Stimulated activated CD4-positive, alpha-beta T cell treated with anti-CD3 and anti-CD28 coated beads, Interleukin-4, amount 100 ng/mL, for 1 hour (primary cell): ENCODE measurements at places on chromosomes 4 and X.
A peak's percentile ranks its signal among the peaks of the same experiment; 100 is the strongest.

DNA sequence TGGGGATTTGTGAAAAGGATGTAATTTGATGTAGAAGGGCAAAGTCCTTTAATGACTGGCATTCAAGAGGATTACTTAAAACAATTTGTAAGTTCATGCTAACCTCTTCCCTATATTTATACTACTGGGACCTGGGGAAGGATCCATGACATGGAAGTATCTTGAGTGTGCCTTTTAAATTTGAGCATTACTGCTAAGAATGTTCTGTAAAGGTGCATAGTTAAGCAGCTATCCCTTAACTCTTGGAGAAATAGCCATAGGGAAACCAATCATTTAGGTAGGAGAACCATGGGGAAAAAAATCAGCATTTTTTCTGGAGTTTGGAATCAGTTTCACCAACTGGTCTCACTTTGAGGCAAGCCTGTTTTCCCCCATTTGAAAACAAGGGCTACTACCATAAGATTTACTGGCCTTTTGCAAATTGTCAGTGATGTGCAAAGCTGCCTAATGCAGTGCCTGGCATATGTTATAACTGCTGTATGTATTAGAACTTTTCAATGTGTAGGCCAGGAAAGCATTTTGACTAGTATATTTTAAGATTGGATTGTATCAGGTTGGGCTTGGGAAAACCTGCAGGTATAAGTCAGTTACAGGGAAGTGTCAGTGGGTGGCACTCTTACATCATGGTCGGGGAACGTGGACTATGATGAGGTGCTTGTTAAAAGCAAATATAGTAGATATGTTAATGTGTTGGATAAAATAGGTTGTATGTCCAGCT lies 72.1 kb downstream of the PRSS12 start:
- DNase-seq = peak; percentile 25

- DNase-seq = no peak
These were observed 185.5 kb downstream of the CEP135 start for GRCh38 chr4:56134266-56134665.

GRCh38 chr4:174133551-174133950 lies 149.9 kb downstream of the FBXO8 start:
- no peak for DNase-seq

GRCh38 chrX:20432048-20432447 lies 165.3 kb upstream of the RPS6KA3 start:
- no peak for DNase-seq

GRCh38 chr4:112234952-112235609 lies 3.5 kb downstream of the AP1AR start:
- DNase-seq = peak; percentile 26

GRCh38 chr4:10013722-10014121 lies 7.6 kb downstream of the SLC2A9 start:
- peak; percentile 38 for DNase-seq

DNA sequence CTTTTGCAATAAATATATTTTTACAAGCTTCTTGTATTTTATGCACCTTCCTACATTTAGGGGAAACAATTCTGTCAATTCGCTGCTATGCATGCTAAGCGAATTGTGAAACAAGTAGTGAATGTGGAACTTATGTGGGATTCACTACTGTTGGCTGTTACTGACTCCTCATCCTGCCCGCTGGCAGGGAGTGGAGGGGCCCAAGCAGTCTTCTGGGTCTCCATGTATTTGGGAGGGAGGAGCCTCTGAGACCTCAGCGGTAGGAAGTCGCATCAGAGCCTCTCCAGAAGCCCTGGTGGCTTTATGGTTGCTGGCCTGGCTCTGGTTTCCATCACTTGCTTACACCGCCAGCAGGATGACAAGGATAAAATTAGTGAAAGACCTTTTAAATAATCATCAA lies 3.7 kb upstream of the SETD7 start:
- no peak for DNase-seq

DNA sequence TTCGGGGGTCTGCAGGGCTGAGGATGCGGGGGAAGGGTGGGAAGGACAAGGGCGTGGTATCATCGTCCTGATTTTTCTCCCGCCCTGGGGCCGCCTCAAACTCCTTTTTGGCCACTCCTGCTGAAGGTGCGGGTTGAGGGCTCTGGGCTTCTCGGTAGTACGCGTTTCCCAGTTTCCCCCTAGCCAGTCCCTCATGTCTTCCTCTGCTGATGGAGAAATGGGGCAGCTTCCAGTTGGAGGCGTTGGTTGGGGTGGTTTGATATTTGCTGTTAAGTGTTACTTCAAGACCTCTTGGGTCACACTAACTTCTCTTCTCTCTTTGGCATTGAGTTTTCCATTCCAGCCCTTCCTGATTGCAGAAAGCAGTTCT lies 482 bp downstream of the GSTCD start:
- DNase-seq = no peak

- DNase-seq = no peak
These were observed 829.1 kb downstream of the PCDH7 start for GRCh38 chr4:31549256-31549655.

DNA sequence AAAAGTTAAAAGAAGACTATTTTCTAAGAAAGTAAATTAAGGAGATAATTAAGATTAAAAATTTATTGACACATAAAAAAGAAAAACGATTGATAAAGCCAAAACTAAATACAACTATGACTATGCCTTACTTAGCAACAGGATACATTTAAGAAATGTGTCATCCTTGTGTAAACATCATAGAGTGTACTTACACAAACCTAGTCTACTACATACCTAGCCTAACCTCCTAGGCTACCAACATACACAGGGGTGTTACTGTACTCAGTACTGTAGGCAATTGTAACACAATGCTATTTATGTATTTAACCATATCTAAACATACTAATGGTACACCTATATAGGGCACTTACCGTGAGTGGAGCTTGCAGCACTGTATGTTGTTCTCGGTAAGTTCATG lies 108.3 kb downstream of the ANXA10 start:
- DNase-seq = no peak

GRCh38 chr4:27013012-27013411 lies 152.4 kb downstream of the STIM2 start:
- no peak for DNase-seq

DNA sequence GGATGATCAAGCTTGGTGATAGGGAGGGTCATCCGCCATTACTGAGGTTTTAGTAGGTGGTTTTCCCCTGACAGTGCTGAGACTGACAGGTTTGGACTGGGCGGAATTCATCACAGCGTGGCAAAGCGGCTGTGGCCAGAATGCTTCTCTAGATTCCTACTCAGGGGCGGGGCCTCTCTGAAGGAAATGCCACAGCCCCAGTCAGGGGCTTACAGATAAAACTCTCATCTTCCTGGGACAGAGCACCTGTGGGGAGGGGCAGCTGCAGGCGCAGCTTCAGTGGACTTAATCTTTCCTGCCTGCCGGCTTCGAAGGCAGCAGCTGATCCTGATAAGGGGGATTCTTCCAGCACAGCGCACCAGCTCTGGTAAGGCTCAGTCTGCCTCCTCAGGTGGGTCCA lies 316.7 kb downstream of the RPA4 start:
- no peak for DNase-seq

DNA sequence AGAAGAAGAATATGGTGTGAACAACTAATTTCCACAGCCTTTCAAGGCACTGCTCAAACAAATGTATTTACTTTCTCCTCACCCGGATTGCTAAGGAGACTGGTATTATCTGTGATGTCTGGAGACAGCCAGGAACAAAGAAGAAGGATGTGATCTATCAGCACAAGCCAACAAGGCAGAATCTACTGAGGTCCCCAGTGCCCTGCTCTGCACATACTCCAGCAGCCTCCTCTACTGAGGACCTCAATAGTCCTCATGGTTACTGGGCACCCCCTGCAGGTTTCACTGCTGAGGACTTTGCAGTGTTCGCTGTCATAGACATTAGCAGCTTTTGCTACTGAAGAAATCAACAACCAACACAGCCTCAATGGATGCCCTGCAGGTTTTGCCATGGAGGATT lies 930.1 kb downstream of the ADGRL3 start:
- no peak for DNase-seq

- DNase-seq = no peak
These were observed 82.0 kb downstream of the WWC2 start for GRCh38 chr4:183181081-183181480.

DNA sequence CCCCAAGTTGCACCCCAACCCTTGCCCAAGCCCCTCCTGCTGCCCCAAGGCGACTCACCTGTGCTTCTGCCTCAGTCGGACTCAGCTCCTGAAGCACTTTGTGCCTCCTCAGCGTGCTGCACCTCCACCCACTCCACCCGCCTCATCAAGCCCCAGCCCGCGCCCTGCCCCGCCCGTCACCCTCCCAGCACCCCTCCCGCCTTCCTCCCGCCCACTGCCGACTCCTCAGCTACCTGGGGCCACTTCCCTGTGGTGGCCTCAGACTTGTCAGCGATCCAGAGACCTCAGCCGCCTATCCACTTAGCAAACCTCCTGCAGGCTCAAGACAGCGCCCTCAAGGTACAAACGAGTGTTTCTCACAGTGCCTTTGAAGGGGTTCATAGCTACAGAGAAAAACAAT lies 19.6 kb upstream of the IQCM start:
- DNase-seq = no peak

DNA sequence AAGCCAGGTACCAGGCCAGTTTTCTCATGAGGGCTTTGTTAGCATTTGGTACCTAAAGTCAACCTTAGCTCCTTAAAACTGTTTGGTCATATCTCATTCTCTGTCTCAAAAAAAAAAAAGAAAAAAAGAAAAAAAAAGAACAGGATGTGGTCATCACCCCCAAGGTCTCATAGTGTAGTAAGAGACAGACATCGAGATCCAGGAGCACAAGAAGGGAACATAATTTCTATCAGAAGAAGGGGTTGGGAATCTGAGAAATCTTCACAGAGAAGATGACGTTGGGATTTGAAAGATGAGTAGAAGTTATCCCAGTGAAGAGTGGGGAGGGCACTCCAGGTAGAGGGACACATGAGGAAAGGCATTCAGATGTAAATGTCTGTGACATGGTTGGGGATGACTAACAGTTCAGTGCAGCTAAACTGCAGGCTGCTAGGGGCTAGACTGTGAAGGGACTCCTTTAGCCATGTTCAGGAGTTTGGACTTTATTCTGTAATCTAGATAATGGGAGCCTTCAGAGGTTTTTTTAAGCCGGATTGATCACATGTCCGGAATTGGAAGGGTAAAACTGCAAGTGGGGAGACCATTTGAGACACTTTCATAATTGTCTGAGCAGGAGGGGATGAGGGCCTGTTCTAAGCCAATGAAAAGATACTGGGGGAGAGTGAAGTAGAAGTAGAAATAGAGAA lies 26.9 kb upstream of the GJB1 start:
- DNase-seq = no peak

DNA sequence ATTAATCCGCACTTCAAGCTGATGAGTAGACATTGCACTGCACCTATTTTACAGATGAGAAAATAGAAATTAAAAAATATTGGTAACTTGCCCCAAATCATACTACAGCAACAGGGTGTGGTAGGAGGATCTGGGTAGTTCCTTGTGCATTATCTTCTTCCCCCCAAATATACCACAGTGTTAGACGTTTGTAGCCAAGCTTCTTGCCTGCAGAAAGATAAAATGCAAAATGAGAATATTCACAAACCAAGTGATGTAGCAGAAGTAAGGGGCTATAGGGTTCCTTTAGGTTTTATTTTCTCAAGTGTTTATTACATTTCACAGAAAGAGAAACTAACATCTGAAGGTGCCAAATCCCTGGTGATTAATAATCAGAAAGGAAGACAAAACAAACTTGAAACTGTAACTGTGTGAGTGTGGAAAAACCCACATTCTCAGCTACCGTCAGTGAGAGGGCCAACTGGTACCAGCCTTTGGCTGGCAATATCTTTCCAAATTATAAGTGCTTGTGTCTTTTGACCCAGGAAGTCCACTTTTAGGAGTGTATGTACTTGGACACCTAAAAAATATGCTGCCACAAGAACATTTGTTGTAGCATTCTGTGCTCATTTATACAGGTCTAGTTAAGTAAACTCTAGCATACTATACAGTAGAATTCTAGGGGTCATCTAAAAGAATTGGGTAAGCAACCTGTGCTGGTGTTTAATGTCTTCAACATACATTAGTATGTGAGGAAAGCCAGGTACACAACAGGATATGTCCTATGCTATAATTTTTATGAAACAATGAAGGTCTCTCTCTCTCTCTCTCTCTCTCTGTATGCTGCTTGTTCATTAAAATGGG lies 6.7 kb upstream of the CD38 start:
- no peak for DNase-seq

- no peak for DNase-seq
These were observed 28.8 kb downstream of the DTHD1 start for GRCh38 chr4:36310216-36310615.

DNA sequence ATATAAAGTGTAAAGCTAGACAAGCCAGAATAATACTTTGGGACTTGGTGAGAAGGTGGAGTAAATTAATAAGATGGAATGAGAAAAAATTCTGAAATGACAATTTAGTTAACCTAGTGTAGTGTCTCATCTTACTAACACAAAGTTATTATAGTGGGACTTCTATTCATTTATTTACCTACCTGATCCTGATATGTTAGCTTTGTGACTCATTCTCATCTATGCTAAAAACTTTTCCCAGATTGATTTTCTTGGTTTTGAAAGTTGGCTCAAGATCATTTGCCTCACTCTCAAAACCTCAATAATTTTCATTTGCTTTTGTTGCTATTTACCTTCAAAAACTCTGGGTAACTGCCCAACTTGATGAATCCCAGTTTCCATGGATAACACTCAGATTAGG lies 698.6 kb downstream of the SH3BGRL start:
- DNase-seq = no peak

DNA sequence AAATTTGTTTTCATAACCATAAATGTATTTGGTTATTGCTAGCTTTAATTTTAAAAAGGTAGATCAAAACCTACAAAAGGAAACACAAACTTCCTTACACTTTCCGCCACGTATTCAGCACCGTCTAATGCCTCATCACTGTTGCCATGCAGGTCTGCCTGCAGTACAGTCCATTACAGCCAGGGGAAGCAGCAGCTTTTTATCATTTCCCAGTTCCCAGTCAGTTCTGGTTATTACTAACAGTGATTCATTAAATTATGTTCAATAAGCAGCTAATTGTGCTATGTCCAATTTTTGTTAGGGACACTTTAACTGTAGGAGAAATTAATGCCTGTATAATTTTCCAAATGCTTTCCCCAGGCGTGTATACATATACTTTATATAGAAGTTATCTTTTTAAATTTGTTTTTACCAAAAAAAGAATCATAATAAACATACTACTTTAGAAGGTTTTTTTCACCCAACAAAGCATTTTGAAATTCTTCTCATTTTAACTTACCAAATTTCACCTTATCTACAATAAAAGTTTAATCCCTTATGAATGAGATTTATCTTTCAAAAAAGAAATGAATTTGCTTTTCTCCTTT lies 93.3 kb downstream of the ANXA3 start:
- DNase-seq = peak; percentile 41

GRCh38 chr4:52931243-52931642 lies 69.1 kb downstream of the RASL11B start:
- DNase-seq = no peak

DNA sequence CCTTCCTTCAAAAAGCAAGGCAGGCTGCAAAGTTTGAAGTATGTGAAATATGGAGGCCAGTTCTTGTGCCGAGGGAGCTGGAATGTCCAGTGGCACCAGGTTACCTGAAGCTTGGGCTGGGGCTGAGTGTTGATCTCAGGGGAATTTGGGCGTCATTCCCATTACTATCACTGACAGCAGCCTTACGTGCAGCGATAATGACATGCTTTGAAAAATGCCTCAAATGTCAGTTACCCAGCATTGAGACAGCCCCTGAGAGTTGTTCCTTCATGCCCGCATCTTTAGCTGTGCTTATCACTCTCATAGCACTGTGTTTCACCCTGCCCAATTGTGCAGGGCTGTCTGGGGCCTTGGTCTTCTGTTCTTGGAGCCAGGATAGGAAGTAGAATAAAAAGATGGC lies 27.4 kb downstream of the SLC16A2 start:
- no peak for DNase-seq
